ENCODE measurements at places on chromosomes 1 and 21. TPM values are rescaled to one million over a fixed set of nuclear protein-coding genes. Genes with fewer than 3 reads are reported as not detected.

GRCh38 chr1:227042292-227042691 is 102.2 kb downstream of the COQ8A start:
- no peak for DNase-seq

DNA sequence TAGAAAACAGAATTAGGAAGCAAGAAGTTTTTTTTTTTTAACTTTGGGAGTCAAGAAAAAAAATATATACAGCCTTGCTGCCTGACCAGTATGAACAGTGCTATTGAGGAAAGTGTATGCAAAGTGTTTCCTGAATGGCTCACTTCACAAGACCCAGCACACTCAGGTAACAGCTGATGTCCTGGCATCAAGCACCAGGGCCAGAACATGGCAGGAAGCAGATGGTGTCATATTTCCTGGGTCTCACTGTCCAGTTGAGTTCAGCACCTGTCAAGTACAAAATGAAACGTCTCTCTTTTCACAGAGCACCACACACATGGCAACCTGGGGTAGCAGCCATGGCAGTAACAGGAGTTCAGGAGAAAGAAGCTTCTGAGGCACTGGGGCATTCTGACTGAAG is 372.3 kb downstream of the TTLL7 start:
- no peak for DNase-seq

DNA sequence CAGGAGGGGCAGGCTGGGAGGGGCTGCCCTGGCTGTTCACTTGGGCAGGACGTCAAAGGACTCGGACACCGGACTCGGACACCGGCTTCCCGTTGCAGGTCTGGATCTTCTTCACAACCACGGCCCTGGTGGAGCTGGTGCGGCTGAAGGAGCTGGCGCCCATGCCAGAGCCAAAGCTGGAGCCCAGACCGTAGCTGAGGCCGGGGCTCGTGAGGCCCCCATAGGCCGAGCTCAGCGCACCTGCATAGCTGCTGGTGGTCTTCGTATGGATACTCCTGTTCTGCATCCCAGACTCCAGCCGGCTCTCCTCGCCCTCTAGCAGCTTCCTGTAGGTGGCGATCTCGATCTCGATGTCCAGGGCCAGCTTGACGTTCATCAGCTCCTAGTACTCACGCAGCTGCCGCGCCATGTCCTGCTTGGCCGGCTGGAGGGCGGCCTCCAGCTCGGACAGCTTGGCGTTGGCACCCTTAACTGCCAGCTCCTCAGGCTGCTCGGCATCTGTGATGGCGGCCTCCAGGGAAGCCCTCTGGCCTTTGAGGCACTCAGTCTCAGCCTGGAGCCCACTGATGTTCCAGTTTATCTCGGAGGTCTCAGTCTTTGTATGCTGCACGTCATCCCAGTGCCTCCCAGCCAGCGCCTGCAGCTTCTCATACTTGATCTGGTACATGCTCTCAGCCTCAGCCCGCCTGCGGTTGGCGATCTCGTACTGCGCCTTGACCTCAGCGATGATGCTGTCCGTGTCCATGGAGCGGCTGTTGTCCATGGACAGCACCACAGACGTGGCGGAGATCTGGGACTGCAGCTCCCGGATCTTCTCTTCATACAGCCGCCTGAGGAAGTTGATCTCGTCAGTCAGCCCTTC is 15.1 kb upstream of the KLF17 start:
- DNase-seq: no peak

- DNase-seq: no peak
Measured at GRCh38 chr1:24795236-24795635, 50.0 kb downstream of the CLIC4 start.

GRCh38 chr1:153939476-153939875 is 7.0 kb downstream of the DENND4B start:
- no peak for DNase-seq

DNA sequence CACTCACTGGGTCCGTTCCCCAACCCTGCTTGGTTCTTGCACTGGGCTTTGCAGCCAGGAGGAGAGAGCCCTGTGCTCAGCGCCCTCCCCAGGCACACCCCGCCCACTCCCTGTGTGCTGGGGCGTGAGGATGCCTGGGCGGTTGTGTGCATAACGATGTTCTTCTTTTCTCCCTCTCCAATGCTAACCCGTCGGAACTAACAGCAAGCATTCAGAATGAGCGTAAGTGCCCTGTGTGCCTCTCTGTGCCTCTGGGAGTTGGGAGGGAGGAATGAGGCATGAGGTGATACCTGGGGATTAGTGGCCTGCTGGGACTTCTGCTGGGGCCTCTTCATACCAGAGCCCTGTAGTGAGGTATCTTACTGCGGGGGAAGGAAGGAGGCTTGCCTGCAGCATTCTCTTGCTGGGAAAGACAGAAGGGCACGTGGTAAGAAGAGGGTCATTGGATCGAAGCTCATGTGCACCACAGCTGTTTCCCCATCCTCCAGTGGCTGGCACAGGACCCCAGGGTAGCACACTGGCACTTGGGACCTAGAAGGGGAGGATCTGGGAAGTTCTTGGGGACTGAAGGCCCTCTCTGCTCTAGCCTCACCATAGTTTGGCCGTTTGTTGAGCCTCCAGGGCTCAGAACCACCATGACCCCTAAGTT is 79.8 kb downstream of the NFASC start:
- DNase-seq: no peak

- no peak for DNase-seq
Measured at GRCh38 chr1:110726755-110727154, 52.0 kb upstream of the KCNA3 start.

GRCh38 chr1:64084451-64084850 is 119.0 kb upstream of the UBE2U start:
- DNase-seq: no peak

DNA sequence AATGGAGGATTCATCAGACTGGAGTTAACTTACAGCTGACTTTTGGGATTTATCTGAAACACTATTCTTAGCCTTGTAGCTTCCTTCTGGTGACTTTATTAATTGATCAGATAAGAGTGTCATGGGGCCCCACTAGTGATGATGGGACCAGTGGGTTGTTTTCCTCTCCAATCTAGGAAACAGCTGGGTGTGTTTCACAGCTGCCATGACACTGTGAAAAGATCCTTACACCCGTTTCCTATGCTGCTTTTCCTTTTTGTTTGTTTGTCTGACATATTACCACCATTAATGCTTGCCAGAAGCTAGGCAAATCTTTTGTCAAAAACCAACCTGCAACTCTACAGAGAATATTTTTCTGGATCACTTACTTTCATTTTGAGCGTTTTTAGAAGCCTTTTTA is 86.2 kb downstream of the ZBTB18 start:
- DNase-seq: no peak

HJV gene
- total RNA-seq: not detected

All from mucosa of descending colon (tissue), 3 donors.